ENCODE measurements at places on chromosomes 6 and 20. TPM values are rescaled to one million over a fixed set of nuclear protein-coding genes. Genes with fewer than 3 reads are reported as not detected.

TDRD6 gene
- total RNA-seq = not detected

SS18L1 gene
- total RNA-seq = 10.9 TPM

MROH8 gene
- total RNA-seq = 0.79 TPM

ADGB gene
- not detected for total RNA-seq

MRS2 gene
- 20.4 TPM for total RNA-seq

NOP56 gene
- 606 TPM for total RNA-seq

SLC26A8 gene
- total RNA-seq = not detected

HLA-DRB5 gene
- total RNA-seq = not detected

LCA5 gene
- 0.89 TPM for total RNA-seq

BMP6 gene
- 19.8 TPM for total RNA-seq

RANBP9 gene
- 13.4 TPM for total RNA-seq

PGC gene
- total RNA-seq = not detected

LY6G5C gene
- 0.51 TPM for total RNA-seq

TCP11 gene
- total RNA-seq = not detected

CTCFL gene
- total RNA-seq = not detected

RNF182 gene
- total RNA-seq = 3.2 TPM

EXOC2 gene
- 10.8 TPM for total RNA-seq

EYS gene
- total RNA-seq = not detected

PCSK2 gene
- not detected for total RNA-seq

CLPSL1 gene
- total RNA-seq = not detected

PAK5 gene
- not detected for total RNA-seq

TNFRSF6B gene
- total RNA-seq = 0.85 TPM

BTNL2 gene
- total RNA-seq = not detected

AGER gene
- 1.7 TPM for total RNA-seq

DLK2 gene
- 5.0 TPM for total RNA-seq

MYLK2 gene
- 0.61 TPM for total RNA-seq

FOXC1 gene
- total RNA-seq = 8.7 TPM

CLIC5 gene
- not detected for total RNA-seq

TLDC2 gene
- total RNA-seq = not detected
